ENCODE measurements at places on chromosomes 2 and 18. TPM values are rescaled to one million over a fixed set of nuclear protein-coding genes. Genes with fewer than 3 reads are reported as not detected.

DNA sequence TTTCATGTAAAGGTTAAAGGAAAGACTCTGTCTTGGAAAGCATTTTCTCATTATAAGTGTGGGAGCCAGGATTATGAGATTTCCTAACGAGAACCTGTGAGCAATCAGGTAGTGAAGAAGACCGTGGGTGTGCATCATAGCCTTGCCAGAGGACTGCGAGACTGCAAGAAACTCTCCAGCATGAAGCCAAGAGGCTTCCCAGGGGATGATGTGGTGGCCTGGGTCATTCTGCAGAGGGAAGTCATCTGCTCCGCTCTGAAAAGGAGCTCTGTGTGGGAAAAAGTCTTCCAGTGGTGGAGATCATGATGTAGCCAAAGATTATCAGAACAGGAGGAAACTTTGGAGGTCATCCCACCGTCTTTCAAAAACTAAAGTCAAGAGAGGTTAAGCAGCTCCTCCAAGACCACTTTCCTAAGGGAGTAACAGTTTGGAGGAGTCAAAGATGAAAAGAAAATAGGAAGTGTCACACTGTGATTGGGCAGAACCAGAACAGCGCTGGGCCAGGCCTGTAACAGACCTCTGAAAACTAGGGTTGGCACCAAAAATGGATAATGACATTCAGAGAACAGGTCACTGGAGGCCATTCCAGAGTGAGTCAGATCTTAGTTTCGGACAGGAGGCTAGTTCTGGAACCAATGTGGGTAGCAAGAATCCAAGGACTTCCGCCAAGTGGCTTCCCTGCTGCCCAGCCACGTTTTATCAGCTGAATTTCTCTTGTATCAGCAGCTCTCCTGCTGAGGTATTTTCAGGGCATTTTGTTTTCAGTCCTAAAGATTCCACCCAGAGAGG is 113.0 kb downstream of the LRATD1 start:
- DNase-seq, result no peak

GRCh38 chr18:45730832-45731575 is 7.0 kb downstream of the SLC14A1 start:
- no peak for DNase-seq

DNA sequence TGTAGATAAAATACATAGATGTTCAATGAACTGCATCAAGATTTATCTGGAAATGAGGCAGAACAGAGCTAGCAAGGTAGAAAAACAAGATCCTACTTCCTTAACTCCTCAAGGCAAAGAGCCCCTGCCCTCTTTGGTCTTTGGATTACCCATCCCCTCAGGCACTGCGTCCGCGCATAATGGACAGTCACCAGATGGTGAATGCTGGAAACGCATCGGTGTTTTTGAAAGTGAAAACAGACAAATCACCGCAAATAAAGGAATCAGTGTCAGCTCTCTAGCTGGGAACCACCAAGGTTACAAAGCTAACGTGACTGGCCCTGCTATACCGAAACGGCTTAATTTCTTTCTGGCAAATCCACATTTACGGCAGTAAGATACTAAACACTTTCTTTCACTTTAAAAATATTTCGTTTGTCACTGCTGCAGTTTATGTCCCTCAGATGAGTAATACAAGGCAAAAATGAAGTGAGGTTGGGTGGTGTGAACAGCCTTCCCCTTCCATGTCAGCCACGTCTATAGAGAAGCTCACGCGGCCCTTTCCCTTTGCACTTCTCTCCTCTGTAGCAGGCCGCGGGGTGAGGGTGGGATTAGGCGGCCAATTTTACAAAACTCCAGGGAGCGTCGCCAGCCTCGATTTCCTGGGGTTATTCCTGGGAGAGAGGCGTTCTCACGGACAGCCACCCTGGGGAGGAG is 627 bp upstream of the GALR1 start:
- DNase-seq, result no peak

DNA sequence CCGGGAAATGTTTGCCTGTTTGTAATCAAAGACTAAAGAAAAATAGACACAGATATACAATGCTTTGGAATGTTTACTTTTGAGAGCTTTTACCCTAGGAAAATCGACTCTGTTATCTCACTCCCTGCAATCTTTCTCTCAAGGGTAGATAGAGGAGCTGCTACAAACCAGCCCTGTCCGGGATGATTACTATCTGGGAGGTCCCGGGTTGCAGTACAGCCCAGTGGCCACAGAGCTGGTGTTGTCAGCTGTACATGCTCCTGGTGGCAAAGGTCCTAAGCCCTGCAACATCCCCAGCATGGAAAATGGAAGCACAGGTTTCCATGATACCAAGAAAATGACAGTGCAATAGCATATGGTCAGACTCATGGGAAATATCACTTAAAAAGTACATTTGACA is 570.5 kb upstream of the SOX11 start:
- no peak for DNase-seq

- no peak for DNase-seq
These were observed 324.8 kb upstream of the MEIS1 start for GRCh38 chr2:66110086-66110485.

DNA sequence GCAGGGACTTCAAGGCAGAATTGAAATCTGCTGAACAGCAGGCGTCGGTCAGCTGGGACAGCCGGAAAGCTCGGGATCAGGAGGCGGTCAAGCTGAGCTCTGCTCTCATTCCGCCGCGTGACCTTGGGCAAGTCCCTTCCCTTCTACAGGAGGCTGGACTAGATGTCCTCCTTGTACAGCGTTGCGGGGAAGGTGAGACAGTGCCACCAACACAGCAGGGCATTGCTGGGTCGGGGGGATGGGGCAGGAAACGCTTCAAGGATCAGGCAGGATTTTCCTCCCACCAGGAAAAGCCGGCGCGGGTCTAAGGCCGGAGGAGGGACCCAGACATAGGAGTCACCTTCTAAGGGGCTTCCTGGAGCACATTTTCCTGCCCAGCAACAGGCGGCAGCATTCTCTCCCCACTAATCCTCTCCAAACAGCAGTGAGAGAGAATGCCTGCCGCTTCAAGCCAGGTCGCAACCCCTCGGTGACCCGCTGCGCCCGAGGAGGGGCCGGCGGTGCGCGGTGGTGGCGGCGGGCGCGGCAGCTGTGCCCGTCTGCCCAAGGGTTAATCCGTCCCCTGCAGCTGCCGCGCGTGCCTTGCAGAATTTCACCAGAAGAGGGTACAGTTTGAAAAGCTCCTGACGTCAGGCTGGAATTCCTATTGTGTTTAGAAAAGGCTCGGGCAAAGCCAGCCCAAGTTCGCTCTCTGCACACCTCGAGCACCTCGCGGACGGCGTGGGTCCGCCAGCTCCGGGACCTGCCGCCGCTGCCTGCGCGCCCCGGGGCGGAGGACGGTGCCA is at the start of gene KCNF1:
Gene KCNF1, plus strand, starts transcription at position 644 of the 785 bp plus-strand sequence. CDS start 493 bp downstream, outside the sequence.
- peak; percentile 68 for DNase-seq

- no peak for DNase-seq
These were observed 701.4 kb downstream of the ERBB4 start for GRCh38 chr2:211837206-211837605.

DNA sequence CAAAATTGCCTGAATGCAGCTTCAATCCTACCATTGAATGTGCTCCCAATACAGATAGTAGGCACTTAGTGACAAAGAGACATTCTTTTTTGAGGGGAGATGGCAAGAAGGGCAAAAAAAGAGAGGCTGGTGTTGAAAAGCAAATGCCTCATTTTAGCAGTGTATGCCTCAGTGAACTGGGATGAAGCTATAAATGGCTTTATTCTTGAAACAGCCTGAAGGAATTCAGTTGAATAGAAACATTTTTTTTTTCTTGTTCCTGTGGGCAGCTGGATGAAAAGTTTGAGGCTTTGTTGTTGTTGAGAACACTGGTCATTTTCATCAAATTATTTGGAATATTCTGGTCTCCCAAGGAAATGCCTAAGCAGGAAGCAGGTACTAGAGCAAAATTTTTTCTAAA is 228.9 kb downstream of the RNF144A start:
- no peak for DNase-seq

LCT gene
- not detected for polyA plus RNA-seq

RAB17 gene
- polyA plus RNA-seq, result 141 TPM

TNFAIP6 gene
- not detected for polyA plus RNA-seq

MAP2 gene
- polyA plus RNA-seq, result not detected

CDH7 gene
- polyA plus RNA-seq, result not detected

GGCX gene
- polyA plus RNA-seq, result 74.9 TPM
